ENCODE measurements at places on chromosomes 4 and X.

DNA sequence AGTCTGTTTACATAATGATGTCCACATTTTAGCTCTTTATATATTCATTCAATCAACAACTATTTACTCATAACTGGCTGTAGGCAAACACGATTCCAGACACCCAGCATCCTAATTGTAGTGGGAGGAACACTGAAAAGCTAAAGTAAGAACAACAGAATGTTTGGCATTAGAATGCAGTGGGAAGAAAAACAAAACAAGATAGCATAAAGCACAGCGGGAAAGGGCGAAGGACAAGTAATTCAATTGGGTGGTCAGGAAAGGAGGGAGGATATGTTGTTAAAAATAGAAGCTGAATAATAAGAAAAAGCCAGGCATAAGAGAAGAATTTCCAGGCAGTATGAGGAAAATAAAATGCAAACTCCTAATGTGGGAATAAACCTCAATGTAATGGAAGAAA is 189.5 kb upstream of the FAT4 start:
- no peak for DNase-seq

- DNase-seq, result no peak
These were observed 128.0 kb upstream of the PRKG2 start for GRCh38 chr4:81343046-81343445.

- DNase-seq, result no peak
These were observed 16.4 kb downstream of the TMEM31 start for GRCh38 chrX:103727115-103727514.

DNA sequence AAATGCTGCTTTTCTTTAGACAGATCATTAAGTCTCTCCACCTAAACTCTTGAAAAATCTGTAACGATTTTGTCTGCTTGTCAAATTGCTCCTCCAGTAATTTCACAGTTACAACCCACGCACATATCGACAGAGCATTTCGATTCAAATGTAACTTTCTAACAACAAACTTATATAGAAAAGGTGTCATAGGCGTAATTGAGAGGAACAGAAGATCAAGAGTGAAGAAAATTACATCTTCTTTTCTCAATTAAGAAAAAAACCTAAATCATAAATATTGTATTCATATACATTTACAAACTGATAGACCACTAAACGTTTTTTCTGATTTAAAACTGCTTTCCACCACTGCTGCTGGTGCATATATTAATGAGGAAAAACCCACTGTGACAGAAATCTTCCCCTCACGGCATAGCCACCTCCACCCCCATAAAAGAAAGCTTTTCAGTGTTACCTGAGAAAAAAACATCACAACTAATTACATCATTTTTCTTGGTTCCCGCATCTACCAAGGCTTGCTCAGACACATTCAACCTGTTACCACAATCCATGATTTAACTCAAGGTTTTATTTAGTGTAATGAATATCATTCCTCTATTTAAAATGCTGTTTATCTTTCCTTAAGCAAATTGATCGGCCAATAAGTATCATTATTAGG is 1.9 kb downstream of the GPM6A start:
- DNase-seq, result no peak

GRCh38 chr4:65698631-65699030 is 28.3 kb upstream of the EPHA5 start:
- DNase-seq, result no peak

- no peak for DNase-seq
These were observed at the start of gene C4orf46 for GRCh38 chr4:158671665-158671914. Gene C4orf46, minus strand, starts transcription at chr4:158671887. Its CDS starts 86 bp downstream, at chr4:158671801.

GRCh38 chr4:185845966-185846365 is 34.0 kb upstream of the SORBS2 start:
- DNase-seq, result no peak

DNA sequence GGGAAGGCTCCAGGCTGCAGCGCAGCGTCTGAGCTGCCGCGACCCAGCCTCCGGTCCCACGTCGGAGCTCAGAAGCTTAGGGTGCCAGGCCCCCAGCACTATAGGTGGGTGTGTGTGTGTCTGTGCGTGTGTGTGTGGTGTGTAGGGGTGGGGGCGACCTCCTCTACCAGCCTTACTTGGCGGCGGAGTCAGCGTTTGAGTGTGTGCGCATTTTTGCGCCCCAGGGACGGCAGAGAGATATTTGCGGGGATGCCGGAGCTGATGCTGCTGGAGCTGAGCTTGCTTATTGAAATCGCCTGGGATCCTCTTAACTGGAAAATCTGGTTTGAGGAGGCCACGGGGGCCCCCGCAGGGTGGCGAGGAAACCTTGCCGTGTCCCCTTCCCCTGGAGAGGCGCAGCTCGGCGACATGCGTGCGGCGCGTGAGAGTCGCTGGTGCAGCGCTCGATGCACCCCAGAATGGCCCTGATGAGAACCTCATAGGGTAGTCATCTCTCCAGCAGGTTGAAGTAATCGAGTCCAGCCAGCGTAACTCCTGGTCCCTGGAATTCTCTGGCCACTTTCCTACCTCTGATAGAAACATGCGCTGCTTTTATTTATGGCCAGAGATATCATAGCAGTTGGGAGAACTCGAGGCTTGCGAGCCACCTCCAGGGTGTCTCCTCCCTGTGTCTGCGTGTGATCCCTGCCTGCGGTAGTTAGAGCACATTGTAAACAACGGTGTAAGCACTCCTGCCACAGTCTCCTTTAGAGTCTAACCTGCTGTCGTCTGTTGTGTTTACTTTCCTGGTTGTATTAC is 2.7 kb downstream of the ADGRL3 start:
- no peak for DNase-seq

GRCh38 chr4:16817286-16817685 is 81.2 kb downstream of the LDB2 start:
- no peak for DNase-seq

- DNase-seq, result peak; percentile 81
These were observed 671 bp upstream of the EIF4E start for GRCh38 chr4:98929341-98930267.

GRCh38 chr4:107068116-107068515 is 32.0 kb upstream of the DKK2 start:
- DNase-seq, result no peak

DNA sequence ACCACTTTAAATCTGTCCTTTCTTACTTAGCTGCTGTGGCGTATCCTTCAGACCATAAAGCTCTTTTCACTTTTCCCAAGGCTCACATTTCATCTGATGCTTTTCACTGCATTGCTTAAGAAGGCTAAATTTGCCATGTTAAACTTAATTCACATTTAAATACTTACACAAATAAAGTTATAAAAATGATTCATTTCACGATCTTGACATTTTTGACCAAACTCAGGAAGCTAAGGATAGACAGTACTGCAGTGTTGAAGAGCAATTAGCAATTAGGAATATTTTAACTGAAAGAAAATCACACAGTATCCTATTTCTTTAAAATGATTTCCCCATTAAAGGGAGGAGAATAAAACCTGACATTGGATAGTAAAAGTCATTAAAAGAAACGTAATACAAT is 1038.6 kb downstream of the STPG2 start:
- no peak for DNase-seq

- DNase-seq, result no peak
These were observed 296 bp upstream of the ADGRL3 start for GRCh38 chr4:61199873-61200186.

DNA sequence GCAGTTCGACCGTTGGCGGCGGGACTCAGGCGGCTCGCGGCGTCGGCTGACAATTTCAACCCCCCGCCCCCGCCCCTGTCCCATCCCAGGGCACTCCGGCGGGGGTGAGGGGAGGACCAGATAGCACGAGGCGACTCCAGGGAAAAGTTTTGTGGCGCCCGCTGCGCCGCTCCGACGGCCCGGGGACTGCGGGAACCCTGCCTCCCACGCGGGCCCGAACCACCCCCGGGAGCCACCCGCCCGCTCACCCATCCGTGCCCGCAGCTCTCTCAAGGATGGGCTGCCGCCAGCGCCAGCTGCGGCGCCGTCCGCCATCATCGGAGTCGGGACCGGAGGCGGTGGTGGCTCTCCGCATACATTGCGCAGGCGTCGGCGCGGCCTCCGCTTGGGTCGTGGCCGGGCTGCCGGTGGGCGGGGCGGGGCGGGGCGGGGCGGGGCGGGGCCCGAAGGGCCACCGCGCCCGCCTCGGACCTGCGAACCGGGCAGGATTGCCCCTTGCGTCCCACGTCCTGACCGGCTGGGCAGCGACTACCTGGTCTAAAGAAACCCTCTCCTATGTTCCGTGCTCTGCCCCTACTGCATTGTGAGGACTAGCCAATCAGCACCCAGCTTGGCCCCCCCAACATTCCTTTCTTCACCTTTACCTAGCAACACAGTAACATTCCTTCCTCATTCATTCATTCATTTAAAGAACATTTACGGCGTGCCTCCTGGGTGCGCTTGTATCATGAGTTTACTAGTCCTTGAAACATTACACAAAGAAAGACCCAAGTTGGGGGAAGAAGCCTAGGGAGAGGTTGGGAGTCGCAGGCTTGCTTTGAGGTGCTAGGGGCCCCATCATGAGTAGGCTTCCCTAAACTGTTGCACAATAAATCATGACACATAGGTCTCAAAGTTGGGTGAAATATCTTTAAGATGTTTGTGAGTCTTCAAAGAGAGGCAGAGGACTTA is at the start of gene MAP7D3:
MAP7D3 (minus strand) TSS at position 360 of the 951 bp plus-strand sequence; CDS start at position 318, 42 bp downstream.
- DNase-seq, result peak; percentile 70

- DNase-seq, result no peak
These were observed 100.3 kb downstream of the PAPSS1 start for GRCh38 chr4:107619731-107620130.

DNA sequence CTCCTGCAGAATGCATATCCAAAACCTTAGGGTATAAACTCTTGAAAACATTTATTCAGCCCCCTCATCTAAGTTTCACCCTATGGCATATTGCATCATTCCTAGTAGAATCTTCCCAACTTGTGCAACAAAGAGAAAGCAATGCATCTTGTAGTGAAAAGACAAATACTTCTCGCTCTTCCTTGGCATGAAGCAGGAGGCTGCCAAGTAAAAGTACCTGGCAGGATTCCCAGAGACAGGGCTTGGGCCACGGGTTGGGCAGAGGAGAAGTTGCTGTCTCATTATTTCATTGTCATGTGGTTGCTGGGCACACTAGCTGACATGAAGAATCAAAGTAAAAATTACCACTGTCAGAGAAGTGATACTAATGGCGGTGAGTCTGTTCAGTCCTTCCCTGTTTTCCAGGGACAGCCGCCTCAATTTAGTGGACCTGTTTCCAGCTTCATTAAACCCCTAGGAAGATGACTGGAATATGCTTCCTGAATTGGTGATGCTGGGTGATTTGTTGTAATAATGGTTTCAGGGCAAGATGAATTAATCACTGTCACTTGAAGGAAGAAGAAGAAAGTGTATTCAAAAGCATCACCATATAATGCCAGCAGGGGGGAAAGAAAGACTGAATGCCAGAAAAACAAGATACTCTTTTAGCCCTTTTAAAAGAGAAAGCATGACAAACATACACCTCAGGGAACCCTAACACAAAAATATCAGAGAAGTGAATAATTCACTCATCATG is 380.5 kb upstream of the IGFBP7 start:
- DNase-seq, result no peak

DNA sequence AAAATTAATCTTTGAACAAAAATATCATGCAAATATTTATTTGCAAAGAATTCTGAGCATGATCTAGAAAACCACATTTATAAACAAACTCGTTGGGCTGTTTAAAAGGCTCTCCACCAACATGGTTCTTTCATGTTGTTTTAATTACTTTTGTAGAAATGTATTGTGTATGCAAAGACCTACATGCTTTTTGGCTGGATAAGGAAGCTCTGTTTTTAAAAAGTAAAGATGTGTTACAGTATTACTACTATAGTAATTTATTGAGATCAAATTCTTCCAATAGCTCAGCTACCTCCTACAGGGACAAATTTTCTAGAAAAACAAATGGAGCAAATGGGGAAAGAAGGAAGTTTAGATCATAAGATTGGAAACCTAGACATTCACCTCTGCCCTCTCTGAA is 177.5 kb upstream of the TTC29 start:
- DNase-seq, result no peak

- peak; percentile 1 for DNase-seq
These were observed at the start of gene GRIA2 for GRCh38 chr4:157220371-157220881. Gene GRIA2, plus strand, starts transcription at chr4:157220728. Its CDS starts 315 bp downstream, at chr4:157221043.

- DNase-seq, result no peak
These were observed 115.4 kb downstream of the AFAP1 start for GRCh38 chr4:7824218-7824617.

DNA sequence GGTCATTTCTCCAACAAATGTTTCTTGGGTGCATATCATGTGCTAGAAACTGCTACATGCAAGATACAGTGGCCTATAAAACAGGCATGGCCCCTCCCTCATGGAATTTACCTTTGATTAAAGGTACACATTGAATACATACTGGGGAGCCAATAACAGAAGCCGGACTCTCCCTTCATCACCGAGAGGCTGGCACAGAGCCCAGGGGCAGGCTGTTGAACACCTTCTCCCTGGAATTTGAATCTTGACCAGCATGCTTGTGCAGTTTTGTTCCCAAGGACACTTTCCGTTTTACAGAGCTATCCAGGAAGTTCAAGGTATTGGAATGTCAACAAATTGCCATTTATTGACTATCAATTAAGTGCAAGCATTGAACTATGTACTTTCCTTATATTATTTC is 33.2 kb downstream of the PPARGC1A start:
- no peak for DNase-seq

GRCh38 chr4:102624505-102624904 is 123.3 kb downstream of the NFKB1 start:
- DNase-seq, result no peak

DNA sequence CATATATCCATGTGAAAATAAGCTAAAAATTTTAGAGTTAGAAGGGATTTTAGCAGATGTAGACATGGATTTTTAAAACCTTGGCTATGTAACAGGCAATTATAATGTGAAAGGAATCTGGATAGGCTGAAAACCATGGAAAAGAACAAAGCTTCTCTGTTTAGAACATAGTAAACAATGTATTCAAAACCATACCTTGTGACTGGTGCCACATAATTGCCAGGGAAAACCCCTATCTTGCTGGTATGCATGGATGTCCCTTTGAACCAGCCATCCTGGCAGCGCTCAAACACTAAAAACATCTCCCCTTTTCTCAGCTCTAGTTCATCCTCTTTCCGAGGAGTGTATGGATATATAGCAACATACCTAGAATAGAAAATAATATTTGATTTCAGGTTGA is 110.6 kb upstream of the CBR4 start:
- DNase-seq, result no peak

DNA sequence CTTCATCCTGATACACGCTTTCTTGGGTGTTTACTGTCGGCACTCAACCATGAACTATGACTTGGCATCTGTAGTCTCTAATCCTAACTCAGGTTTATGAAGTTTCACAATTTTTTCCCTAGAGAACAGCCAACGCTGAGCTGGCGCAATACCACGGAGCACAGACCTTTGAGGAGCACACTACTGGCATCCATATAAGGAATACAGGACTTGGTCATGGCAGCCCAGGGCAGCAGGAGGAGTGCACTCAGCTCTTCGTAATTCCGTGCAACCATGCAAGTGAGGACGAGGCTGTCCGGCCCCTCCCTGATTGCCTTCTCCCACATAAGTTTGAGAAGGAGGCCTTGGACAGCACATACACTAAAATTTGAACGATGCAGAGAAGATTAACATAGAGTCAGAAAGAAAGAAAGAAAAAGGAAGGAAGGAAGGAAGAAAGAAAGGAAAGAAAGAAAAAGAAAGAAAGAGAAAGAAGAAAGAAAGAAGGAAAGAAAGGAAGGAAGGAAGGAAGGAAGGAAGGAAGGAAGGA is 41.0 kb upstream of the PDLIM5 start:
- peak; percentile 78 for DNase-seq

- DNase-seq, result no peak
These were observed 355.2 kb downstream of the DCAF12L2 start for GRCh38 chrX:125810856-125811255.

All from NB4 (cell line).